ENCODE measurements at places on chromosomes 13 and 19. TPM values are rescaled to one million over a fixed set of nuclear protein-coding genes. Genes with fewer than 3 reads are reported as not detected.

OLFM4 gene
- total RNA-seq: not detected

ERCC1 gene
- total RNA-seq: 48.8 TPM

ZNF563 gene
- total RNA-seq: 4.2 TPM

DMKN gene
- total RNA-seq: 79.8 TPM

IQCN gene
- 4.9 TPM for total RNA-seq

PRKD2 gene
- 58.9 TPM for total RNA-seq

TEX101 gene
- not detected for total RNA-seq

GRCh38 chr13:40648841-40649240 lies 17.6 kb downstream of the FOXO1 start:
- H3K27me3 ChIP-seq: no peaks in the 10 kb centered on the region
- no peak overlapping the region for H3K4me3 ChIP-seq
- H3K36me3 ChIP-seq: no peaks in the 10 kb centered on the region
- H3K27ac ChIP-seq: no peak overlapping the region
- DNase-seq: no peak

DNA sequence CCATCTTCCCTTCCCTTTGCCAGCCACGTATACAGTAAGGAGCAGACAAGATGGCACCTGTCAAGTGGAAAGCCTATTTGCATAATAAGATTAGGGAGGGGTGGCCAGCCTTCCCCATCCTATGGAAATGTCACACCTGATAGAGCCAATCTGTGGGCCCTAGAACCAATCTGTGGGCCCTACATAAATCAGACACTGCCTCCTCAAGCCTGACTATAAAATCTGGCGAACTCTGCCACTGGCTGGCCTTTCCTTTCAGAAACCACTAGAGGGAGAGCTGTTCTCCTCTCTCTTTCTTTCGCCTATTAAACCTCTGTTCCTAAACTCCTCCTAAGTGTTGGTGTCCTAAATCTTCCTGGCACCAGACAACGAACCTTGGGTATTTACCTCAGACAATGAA lies 231.5 kb upstream of the KLHL1 start:
- H3K27ac ChIP-seq: no peak overlapping the region
- no peaks in the 10 kb centered on the region for H3K27me3 ChIP-seq
- H3K4me3 ChIP-seq: no peak overlapping the region
- no peak for DNase-seq
- no peaks in the 10 kb centered on the region for H3K36me3 ChIP-seq

GRCh38 chr13:53642306-53642705 lies 613.7 kb downstream of the OLFM4 start:
- H3K36me3 ChIP-seq: no peaks in the 10 kb centered on the region
- H3K4me1 ChIP-seq: no peaks in the 10 kb centered on the region
- no peak overlapping the region for H3K27ac ChIP-seq
- no peaks in the 10 kb centered on the region for H3K27me3 ChIP-seq

DNA sequence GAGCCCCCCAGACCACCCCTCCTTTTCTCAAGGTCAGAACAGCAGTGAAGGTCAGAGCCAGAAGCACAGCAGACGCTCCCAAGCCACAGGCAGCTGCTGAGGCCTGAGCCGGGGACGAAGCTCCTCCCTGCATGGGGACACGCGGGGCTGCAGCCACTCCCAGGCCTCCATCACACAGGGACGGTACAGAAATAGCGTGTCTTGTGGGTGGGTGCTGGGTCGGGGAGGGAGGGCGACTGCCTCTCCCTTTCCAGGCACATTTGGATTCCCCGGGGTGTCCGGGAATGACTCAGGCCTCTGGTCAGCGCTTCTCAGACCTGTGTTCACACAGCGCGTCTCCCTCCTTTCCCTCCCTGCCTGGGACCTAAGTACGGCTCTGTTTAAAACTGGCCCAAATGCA lies 33.2 kb downstream of the RASA3 start:
- DNase-seq: peak; percentile 60
- H3K4me3 ChIP-seq: no peak overlapping the region
- no peaks in the 10 kb centered on the region for H3K27me3 ChIP-seq
- H3K27ac ChIP-seq: no peak overlapping the region
- H3K36me3 ChIP-seq: no peaks in the 10 kb centered on the region

GRCh38 chr19:58434217-58434616 lies 5.7 kb downstream of the ZNF132 start:
- no peak overlapping the region for H3K27ac ChIP-seq
- H3K4me3 ChIP-seq: no peak overlapping the region
- H3K36me3 ChIP-seq: peaks cover 35% of the 10 kb centered on the region
- H3K27me3 ChIP-seq: no peaks in the 10 kb centered on the region

GRCh38 chr13:59721926-59722910 lies 441.5 kb downstream of the DIAPH3 start:
- no peak overlapping the region for H3K27ac ChIP-seq
- H3K27me3 ChIP-seq: no peaks in the 10 kb centered on the region
- no peaks in the 10 kb centered on the region for H3K36me3 ChIP-seq
- no peak for DNase-seq
- H3K4me3 ChIP-seq: no peak overlapping the region

DNA sequence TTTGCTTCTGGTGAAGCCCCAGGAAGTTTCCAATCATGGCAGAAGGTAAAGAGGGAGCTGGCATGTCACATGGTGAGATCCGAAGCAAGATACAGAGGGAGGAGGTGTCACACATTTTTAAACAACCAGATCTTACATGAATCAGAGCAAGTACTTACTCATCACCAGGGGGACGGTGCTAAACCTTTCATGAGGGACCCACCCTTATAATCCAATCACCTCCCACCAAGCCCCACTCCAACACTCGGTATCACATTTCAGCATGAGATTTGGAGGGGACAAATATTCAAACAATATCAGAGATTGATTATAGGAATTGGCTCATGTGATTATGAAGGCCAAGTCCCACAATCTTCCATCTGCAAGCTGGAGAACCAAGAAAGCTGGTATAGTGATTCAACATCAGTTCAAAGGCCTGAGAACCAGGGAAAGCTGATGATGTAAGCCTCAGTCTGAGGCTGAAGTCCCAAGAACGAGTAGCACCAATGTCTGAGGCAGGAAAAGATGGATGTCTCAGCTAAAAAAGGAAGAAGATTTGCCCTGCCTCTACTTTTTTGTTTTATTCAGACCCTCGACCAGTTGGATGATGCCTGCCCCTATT lies 58.6 kb upstream of the WDFY2 start:
- H3K27me3 ChIP-seq: no peaks in the 10 kb centered on the region
- H3K27ac ChIP-seq: no peak overlapping the region
- H3K36me3 ChIP-seq: no peaks in the 10 kb centered on the region
- H3K4me1 ChIP-seq: peaks cover 9% of the 10 kb centered on the region
- H3K4me3 ChIP-seq: no peak overlapping the region

- no peak overlapping the region for H3K27ac ChIP-seq
- H3K36me3 ChIP-seq: peaks cover 93% of the 10 kb centered on the region
- no peak overlapping the region for H3K4me3 ChIP-seq
- peaks cover 4% of the 10 kb centered on the region for H3K4me1 ChIP-seq
- DNase-seq: no peak
These were observed 45.9 kb downstream of the COG3 start for GRCh38 chr13:45510672-45511071.

- H3K4me3 ChIP-seq: no peak overlapping the region
- no peaks in the 10 kb centered on the region for H3K4me1 ChIP-seq
- H3K27ac ChIP-seq: no peak overlapping the region
- no peaks in the 10 kb centered on the region for H3K36me3 ChIP-seq
- DNase-seq: no peak
- H3K27me3 ChIP-seq: no peaks in the 10 kb centered on the region
These were observed 5.0 kb downstream of the PBX4 start for GRCh38 chr19:19613506-19613905.

DNA sequence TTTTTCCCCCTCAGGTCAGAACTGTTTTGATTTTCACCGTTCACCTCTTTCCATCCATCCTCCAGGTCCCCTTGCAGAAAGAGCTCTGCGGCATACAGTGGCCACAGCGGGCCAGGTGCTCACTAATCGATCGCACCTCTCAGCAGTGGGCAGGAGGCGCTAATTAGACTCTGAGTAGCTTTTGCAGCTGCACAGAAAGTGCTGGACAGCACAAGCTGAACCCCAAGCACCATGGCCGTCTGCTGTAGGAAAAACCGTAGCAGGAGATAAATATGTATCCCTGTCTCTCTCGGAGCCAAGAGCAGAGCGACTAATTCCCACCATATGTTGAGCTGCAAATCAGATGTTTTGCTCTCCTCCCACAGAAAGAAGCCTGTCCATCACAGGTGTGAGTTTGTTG lies 54.4 kb downstream of the PEX11G start:
- H3K4me3 ChIP-seq: no peak overlapping the region
- no peak overlapping the region for H3K27ac ChIP-seq
- H3K27me3 ChIP-seq: no peaks in the 10 kb centered on the region
- peaks cover 10% of the 10 kb centered on the region for H3K36me3 ChIP-seq
- no peak for DNase-seq

GRCh38 chr13:37230346-37230745 lies 124.9 kb upstream of the CSNK1A1L start:
- no peaks in the 10 kb centered on the region for H3K27me3 ChIP-seq
- no peak for DNase-seq
- H3K36me3 ChIP-seq: no peaks in the 10 kb centered on the region
- no peak overlapping the region for H3K4me3 ChIP-seq
- no peak overlapping the region for H3K27ac ChIP-seq

DNA sequence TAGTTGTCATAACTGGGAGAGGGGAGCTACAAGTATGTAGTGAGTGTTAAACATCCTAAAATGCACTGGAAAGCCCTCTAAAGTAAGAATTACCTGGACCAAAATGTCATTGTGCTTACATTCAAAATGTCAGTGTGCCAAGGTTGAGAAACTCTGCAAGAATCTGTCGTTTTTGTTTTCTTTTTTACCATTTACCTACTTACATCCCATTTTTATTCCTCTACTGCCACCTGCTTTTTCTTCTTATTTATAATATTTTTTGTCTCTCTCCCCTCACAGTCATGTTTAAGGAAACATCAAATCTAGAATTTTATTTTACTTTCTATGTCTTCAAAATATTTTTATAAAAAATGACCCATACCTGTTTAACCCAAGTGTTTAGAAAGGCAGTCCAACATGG lies 226.4 kb downstream of the PCDH17 start:
- H3K36me3 ChIP-seq: no peaks in the 10 kb centered on the region
- DNase-seq: no peak
- H3K4me1 ChIP-seq: no peaks in the 10 kb centered on the region
- H3K4me3 ChIP-seq: no peak overlapping the region
- H3K27ac ChIP-seq: no peak overlapping the region

DNA sequence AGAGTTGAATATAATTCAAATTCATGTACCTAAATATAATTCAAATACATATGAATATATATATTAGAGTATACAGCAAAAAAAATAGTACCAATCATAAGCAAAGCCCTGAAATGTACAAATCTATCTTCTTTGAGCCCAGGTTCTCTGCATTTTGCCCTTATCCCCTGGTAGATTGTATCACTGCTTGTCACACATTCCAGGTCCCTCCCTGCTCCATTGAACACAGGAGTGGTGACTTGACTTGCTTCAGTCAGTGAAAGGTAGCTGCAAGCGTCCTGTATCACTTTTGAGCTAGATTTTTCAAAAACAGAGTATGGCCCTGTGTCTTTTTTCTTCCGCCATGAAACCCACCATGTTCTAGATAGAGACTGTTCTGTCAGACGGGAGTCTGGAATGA lies 369.4 kb downstream of the LIG4 start:
- no peaks in the 10 kb centered on the region for H3K27me3 ChIP-seq
- H3K4me1 ChIP-seq: no peaks in the 10 kb centered on the region
- no peaks in the 10 kb centered on the region for H3K36me3 ChIP-seq
- no peak for DNase-seq

DNA sequence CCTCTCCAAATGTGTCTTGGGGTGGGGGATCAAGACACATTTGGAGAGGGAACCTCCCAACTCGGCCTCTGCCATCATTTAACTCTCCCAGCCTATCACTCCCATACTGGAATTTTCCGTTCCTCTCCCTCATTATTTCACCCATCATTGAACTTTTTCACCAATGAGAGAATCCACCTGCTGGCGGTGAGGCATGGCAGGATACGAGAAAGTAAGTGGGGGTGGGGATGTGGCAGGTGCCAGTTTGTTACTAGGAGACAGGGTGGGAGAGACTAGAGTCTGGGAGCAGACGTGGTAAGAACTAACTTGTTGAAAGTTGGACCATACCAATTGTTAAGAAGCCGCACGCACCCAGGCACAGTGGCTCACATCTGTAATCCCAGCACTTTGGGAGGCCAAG lies 6.9 kb downstream of the GIPR start:
- no peaks in the 10 kb centered on the region for H3K36me3 ChIP-seq
- H3K27me3 ChIP-seq: peaks cover 48% of the 10 kb centered on the region
- H3K27ac ChIP-seq: no peak overlapping the region
- no peak overlapping the region for H3K4me3 ChIP-seq

GRCh38 chr19:40804783-40805242 lies 5.8 kb downstream of the EGLN2 start:
- H3K27me3 ChIP-seq: no peaks in the 10 kb centered on the region
- H3K36me3 ChIP-seq: peaks cover 77% of the 10 kb centered on the region
- peak; percentile 64 for DNase-seq
- peak overlapping the region; percentile 92 for H3K27ac ChIP-seq
- H3K4me3 ChIP-seq: peak overlapping the region; percentile 96

DNA sequence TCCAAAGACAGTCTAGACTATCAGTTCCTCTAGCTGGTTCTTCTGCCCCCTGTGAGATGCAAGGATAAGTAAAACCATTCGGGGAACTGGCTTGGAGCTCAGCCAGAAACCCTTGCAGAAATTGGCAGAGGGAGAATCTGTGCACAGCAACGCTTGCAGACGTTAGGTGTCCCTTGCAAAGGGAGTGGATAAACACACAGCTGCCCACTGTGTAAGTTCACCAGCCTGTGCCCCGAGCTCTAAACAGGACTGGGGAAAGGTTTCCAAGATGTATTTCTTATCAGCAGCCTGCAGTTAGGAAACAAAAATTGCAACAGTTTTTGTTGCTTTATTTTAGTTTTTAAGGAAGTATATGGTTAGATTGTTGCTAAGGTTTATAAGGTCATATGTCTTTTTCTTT lies 19.0 kb upstream of the ADGRE1 start:
- no peak for DNase-seq
- H3K27me3 ChIP-seq: no peaks in the 10 kb centered on the region
- H3K4me3 ChIP-seq: no peak overlapping the region
- no peaks in the 10 kb centered on the region for H3K36me3 ChIP-seq
- H3K4me1 ChIP-seq: no peaks in the 10 kb centered on the region

DNA sequence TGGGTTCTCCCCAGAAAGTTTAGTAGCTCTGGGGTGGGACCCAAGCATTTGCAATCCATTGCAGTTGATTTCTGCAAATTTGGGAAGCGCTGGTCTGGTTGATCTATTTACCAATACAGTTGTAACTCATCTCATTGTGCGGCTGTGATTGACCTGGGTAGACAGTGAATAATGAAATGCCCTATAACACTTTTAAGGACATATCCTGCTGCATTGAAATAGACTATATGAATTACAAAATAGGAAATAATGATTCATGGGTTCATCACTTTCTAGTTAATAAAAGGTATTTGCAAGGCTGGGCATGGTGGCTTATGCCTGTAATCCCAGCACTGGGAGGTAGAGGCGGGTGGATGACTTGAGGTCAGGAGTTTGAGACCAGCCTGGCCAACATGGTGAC lies 59.0 kb upstream of the FARP1 start:
- no peaks in the 10 kb centered on the region for H3K27me3 ChIP-seq
- no peak overlapping the region for H3K27ac ChIP-seq
- H3K36me3 ChIP-seq: no peaks in the 10 kb centered on the region
- no peaks in the 10 kb centered on the region for H3K4me1 ChIP-seq
- H3K4me3 ChIP-seq: no peak overlapping the region
- no peak for DNase-seq
